ENCODE measurements at places on chromosomes 7 and 10. TPM values are rescaled to one million over a fixed set of nuclear protein-coding genes. Genes with fewer than 3 reads are reported as not detected.

GRCh38 chr7:69374044-69374425, 224.2 kb upstream of the AUTS2 start:
- DNase-seq = no peak

DNA sequence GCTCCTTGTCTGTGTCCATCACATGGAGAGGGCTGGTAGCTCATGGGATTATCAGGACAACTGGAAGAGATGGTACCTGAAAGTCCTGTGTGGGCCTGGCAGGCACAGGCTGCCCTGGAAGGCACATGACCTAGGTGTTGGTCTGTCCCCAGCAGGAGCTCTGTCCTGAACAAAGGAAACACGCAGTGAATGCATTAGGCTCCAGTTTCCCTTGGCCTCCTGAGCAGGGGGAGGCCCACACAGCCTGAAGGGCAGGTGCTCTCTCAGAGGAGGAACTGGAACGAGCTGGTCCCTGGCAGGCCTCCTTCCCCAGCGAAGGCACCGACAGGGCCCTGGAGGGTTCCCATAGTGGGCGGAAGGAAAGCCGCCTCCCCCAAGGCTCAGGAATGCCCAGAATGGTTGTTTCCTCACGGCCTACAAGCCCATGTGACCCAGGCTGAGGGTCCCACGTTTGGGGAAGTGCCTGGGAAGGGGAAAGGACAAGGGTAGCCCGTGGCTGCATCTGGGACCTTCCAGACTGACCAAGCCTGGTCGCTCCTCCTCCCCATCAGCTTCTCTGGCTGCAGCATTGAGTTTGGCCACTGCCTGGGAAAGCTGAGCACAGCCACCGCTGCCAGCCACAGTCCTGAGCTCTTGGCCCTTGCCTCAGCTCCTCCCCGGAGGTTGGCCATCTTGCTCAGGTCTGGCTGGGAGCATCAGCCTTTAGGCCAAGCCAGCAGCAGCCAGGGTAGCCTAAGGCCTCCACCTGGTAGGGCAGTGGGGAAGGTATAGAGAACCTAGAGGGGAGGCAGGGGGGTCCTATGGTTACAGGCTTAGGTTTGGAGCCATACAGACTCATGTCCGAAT, 21.8 kb downstream of the CXCL12 start:
- no peak for DNase-seq

GRCh38 chr10:82208726-82209125, 333.7 kb downstream of the NRG3 start:
- DNase-seq = no peak

- DNase-seq = no peak
Observed at GRCh38 chr7:25803117-25803887, 348.7 kb upstream of the NFE2L3 start.

- no peak for DNase-seq
Observed at GRCh38 chr10:71392791-71393781, 3.6 kb upstream of the CDH23 start.

DNA sequence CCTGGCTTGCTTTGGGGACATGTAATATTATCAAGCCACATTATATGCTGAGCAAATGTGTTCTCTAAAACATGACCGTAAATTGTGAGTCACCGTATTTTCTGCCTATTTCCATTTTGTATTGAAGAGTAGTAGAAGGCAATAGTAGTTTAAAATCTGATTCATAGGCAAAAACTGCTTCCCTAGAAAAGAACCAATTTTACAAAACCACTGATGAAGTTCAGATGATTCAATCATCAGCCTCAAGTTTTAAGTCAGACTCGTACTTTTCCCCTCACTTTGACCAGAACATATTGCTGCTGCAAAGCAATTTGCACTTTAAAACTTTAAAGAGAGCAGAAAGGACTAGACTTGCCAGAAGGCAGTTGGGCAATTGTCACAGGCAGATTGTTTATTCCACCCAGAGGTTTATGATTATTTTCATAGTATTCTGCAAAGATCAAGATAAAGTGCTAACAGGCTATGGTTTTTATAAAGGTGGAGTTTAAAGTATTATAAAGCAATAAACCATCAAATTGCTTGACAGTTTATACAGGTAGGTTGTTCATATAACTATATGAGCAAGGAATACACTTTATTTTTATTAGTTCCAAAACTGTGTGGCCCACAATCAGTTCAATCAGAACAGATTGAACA, 168.2 kb downstream of the ETV1 start:
- DNase-seq = no peak

- peak; percentile 94 for DNase-seq
Observed at GRCh38 chr10:102399217-102400021, 3.9 kb downstream of the NFKB2 start.

DNA sequence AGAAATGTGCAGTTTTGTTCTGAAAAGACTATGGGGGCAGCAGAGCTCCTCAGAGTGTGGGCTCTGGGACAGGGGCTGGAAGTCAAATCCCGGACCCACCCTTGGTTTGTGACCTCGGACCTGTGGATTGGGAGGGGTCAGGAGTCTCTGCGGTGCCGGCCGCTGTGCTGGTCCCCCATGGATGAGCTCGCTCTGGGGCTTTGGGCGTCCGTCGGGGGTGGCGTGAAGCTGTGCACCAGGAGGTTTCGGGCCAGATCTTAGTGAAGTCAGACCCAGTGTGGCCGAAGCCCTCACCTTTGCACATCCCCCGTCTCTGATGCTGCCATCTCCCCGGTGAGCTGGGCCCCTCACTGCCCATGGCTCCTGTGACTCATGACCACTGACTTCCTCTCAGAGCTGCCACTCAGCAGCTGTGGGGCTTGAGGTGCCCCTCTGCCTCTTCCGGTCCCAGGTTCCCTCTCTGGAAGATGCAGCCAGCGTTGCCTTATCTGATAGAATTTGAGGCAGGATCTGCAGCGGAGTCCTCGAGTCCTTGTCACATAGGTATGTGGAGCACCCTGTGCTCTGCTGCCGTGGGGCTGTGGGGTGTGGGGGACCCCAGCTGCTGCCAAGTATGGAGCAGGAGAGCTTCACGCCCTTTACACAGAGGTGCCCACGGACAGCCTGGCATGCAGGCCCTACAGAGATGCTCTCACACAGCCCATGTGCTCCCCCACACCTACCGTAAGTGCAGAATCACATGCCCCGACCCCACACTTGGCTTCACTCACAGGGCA, 11.4 kb upstream of the SCART1 start:
- no peak for DNase-seq

DNA sequence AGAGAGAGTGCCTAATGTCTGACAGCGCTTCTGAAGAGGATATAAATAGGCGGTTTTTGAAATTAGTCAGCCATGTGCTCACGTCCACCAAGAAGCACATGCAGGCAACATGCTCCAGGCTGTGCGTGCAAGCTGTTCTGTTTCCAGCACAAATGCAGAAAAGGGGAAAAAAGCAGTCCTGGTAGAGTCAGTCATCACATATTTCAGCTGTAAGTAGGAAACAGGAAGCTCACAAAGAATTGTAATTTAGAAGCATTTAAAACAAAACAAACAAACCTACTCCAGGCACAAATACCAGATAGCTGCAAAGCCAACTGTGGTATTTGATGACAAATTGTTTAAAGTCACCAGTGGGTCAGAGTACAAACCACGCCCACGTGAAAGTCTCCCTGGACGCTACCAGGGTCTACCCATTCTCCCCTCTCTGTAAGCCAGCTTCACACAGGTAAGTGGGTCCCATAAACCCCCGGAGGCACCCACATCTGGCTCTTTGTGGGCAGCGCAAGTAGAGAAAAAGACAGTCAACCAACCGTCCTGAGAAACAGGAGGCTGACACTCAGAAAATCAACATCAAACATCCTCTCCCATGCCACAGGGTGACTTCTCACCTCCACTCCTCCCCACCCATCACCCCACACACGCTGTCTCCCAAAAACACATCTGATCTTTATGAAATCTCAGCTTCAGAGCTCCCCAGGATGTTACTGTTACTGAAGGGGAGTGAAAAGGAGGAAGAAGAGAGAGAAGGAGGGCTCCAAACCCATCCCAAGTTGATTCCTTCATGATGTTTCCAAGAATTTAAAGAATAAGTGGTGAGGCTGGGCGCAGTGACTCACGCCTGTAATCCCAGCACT, 186.4 kb downstream of the FAM107B start:
- no peak for DNase-seq

DNA sequence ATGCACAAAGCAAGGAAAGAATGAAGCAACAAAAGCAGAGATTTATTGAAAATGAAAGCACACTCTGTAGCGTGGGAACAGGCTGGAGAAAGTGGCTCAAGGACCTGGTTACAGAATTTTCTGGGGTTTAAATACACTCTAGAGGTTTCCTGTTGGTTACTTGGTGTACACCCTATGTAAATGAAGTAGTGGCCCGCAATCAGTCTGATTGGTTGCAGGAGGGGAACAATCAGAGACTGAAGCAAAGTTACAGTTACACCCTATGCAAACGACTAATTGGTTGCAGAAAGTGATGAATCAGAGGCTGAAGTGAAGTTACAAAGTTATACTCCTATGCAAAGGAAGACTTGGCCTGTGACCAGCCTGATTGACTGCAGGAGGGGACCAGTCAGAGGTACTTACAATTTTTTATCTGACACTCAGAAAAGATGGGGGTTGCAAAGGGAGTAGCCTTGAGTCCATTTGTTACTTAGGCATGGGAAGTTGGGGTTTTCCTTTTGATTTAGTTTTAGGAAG, 3.6 kb upstream of the MTPN start:
- DNase-seq = peak; percentile 86

- no peak for DNase-seq
Observed at GRCh38 chr7:1502845-1503244, 1.3 kb downstream of the INTS1 start.

DNA sequence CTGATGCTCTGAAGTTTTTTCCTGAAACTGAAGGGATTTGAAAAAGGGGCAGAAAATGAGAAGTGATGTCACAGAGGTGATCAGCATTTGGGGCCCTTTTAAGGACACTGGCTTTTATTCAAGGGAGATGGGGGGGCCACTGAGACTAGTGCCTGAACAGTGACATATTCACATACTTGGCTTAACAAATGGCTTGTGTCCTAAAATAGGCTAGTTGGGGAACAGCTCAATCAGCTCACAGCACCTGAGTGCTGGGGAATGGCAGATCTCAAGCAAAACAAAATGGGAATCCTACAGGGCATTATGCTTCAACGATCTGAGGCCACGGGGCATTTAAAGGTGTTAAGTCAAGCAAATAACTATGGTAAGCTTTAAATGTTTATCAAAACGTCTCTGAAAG, 90.1 kb downstream of the UBE2H start:
- peak; percentile 23 for DNase-seq

DNA sequence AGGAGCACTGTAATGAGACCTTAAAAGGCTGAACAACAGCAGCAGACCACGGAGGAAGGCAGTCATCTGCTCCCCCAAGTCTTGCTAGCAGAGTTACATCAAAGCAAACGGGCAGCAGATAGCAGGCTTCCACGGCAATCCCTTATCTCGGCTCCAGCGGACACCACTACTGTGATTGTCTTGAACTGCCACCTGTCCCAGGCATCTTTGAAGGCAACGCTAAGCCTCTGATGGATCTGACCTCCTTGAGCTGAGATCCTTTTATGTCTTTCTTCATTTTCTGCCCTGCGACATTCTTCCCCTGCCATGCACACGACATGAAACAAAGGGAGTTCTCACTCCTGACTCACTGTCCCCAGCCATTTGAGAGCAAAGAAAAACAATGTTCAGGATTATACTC, 111.7 kb downstream of the GLI3 start:
- no peak for DNase-seq

- DNase-seq = peak; percentile 36
Observed at GRCh38 chr10:103333934-103334520, 16.9 kb downstream of the PCGF6 start.

DNA sequence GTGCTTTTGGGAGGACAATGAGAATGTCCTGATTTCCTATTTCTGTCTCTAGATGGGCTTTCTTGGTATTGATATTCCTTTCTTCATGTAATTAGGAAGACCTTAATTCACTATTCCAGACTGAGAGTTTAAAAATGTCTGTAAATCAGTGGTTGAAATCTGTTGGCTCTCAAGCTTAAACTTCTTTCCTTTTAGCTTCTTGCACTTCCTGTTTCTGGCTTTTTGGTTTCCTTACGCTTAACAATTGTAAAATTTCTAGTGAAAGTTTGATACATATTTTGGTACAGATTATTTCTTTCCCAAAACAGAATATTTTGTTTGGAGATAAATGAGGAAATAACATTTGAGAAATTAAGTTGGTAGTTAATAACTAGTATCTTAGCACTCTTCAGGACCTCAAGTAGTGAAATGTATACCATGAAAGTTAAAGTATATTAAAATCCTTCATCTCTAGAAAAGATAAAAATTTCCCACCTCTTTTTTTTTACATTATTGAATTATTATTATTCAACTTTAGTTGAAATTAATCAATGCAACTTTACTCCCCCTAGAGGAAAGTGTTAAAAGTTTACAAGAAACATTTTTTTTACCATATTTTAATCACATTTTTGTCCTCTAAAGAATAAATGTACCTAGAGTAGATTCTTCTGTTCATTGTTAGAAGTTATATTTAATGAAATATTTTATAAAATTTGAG, 137.2 kb downstream of the PHTF2 start:
- DNase-seq = peak; percentile 23

GRCh38 chr7:92421676-92422435, 25.4 kb upstream of the GATAD1 start:
- no peak for DNase-seq

- no peak for DNase-seq
Observed at GRCh38 chr7:70634071-70634470, 497.9 kb upstream of the GALNT17 start.

DNA sequence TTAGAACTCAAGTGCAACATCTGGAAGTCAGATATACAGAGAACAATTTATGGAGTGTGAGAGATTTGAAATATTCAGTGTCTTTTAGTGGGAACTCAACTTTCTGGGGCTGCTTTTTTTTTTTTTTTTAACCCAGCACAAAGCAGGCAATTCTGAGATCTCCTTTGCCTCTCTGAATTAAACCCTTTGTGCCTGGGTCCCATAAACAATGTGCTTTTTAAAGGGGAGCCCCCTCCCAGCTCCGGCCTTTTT, 146.8 kb downstream of the CELF2 start:
- no peak for DNase-seq

GRCh38 chr7:15678653-15679052, 7.8 kb downstream of the MEOX2 start:
- DNase-seq = no peak

DNA sequence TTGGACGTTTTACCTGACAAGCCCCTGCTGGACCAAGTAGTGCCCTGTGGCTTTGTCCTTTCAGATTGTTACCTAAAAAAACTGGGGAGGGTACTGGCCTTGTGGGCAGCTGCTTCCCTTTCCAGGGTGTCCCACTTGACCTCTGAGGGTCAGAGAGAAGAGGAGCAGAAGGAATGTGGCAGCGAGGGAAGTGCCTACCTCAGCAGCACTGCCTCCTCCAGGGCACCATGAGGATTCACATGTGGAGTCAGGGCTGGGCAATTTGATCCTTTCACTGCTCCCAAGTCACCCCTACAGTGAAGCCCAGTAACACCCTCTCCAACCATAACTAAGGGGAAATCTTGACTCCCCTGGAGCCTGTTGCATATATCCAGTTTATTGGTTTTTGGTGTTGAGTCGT, 64.6 kb downstream of the ITGB1 start:
- DNase-seq = no peak

The ZNF488 gene
- polyA plus RNA-seq = not detected

The CTNNA3 gene
- polyA plus RNA-seq = 0.01 TPM

The MYOZ1 gene
- not detected for polyA plus RNA-seq

The SP8 gene
- polyA plus RNA-seq = not detected

The MALRD1 gene
- not detected for polyA plus RNA-seq

The FKBP6 gene
- polyA plus RNA-seq = not detected

The DLX6 gene
- polyA plus RNA-seq = not detected

The ATRNL1 gene
- 0.36 TPM for polyA plus RNA-seq

The FGL2 gene
- 0.95 TPM for polyA plus RNA-seq

The RBM20 gene
- not detected for polyA plus RNA-seq

The NKX1-2 gene
- not detected for polyA plus RNA-seq

The C10orf67 gene
- polyA plus RNA-seq = 0.06 TPM

The GIMAP4 gene
- polyA plus RNA-seq = 0.30 TPM

The CRHR2 gene
- not detected for polyA plus RNA-seq

Data from B cell (primary cell).